ENCODE measurements at places on chromosomes 2 and 18.

DNA sequence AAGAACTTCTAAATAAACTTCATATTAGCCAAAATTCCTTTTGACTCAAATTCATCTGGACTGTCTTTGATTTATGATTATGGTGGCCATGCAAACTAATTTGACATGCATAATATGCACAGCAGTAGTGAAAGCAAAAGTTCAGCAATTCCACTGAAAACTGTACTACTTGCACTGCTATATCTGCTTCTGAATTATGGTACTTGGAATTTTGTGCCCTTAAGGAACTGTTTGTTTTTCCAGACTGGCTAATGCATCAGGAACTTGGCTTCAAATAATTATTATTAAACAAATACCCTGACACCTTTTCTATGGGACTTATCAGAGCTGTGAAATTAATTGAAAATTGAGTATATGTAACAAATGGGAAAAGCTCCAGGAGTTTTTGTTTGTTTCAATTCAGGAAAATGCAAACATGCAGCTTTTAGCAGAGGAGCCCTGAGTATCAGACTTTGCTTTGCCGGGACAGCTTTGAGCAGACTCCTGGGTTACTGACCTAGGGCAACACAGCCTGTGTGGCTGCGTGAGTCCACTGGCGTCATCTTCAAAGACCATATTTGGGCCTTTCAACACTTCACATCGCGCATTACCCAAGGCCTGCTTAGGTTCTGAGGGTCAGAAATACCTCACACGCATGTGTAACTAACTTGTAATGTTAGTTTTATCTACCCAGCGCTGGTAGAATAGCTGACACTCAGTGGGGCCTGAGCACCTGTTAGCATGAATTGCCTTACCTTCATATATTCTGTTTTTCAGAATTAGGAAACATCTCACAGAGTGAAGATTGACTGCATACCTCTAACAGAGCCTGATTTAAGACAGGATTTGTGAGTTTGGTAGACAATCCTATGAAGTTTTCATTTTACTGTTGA, 35.4 kb downstream of the CFAP221 start:
- no peak for DNase-seq

- DNase-seq: no peak
Measured at GRCh38 chr2:157928372-157928771, 52.2 kb upstream of the ACVR1 start.

DNA sequence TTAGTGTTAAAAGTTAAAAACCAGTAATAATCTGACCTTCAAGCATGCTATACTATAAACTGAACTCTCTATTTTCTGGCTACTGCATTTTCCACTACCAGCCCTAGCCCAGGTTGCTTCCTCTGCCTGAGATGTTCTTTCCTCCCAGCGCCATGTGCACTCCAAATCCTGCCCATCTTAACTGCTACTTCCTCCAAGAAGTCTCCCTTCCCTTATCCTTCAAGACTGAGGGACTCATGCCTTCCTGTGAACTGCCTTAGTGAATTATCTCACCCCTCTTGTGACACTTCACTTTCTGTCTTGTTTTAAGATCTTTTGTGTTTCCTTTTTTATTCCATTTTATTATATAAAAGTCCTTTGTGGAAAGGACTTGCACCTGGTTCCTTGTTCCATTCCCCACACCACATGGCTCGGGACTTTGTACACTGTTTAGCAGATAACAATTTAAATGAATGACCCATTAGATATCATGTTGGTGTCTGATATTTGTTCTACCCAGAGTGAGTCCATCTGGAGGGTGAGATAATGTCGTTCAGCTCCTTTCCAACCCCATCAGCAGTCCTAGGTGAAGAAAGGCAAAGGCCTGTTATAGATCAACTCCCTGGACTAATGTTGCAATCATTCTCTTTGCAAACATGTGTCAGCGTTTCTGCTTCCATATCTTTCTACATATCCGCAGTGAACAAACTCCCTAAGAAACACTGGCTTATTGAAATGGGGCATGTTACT, 20.9 kb upstream of the AGFG1 start:
- DNase-seq: no peak

DNA sequence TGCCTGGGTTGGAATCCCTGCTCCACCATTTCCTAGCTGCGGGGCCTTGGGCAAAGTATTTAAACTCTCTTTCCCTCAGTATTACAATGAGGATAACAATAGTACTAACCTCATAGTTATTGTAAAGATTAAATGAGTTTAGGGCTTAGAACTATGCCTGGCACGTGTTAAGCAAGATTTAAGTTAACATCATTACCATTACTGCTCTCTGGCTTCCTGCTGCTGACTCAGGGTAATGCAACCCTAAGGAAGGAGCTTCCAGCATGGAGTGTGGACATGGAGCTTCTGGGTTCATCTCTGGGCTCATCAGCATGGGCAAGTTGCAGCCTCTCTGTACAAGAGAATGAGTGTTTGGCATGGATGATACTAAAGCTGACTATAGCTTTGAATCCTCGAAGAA, 374.2 kb upstream of the MAP2 start:
- DNase-seq: no peak

DNA sequence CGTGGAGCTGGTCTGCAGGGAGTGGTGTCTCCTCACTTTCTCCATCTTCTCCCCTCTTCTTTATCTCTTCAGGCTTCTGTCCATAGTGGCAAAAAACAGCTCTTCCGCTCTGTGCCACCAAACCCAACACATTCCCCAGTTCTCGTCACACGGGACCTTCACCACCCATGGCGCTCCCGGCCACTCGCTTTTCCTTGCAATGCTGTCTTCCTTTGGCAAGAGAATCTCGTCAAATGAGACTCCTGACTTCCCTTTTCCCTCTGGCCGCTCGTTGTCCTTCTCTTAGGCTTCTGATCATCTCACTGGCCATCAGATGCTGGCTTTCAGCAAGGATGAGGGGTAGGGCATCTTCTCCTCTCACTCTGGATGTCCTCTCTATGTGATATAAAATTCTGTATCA, 72.9 kb downstream of the DCDC2C start:
- DNase-seq: no peak

- no peak for DNase-seq
Measured at GRCh38 chr2:168566974-168567665, 111.0 kb downstream of the CERS6 start.

DNA sequence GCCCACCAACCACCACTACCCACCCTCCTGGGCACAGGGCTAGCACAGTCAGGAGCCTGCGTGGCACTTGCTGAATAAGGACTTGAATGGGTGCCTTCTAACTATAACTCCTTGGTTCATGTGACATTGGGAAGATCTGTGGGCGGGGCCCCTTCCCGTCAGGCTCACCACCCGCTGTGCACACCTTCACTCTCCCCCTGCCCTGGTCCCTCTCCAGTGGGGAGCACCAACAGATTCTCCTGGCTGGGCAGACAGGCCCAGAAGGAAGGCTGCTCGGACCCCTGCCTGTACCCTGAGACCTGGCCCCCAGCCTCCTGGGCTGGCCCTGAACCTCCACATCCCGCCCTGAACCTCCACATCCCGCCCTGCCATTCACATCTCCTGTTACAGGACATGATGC, 33.4 kb upstream of the POMC start:
- no peak for DNase-seq

DNA sequence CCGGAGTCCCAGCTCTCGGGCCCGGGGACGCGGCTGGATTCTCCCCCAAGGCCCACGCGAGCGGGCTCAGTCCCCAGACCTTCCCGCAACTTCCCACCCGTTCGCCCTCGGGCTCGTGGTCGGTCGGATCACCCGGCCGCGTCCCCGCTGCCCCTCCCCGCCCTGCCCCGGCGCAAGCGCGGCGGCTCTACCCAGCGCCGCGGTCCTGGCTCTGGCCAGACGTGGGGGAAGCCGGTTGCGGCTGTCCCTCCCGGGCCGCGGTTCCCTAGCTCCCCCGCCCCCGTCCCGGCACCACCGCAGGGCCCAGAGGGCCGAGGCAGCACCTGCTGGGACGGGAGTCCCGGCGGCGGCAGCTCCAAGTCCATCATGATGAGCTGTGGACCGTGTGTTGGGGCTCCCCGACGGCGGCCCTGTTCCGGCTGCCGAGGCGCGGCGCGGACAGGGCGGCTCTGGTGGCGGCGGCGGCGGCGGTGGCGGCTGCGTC, 276 bp downstream of the NFE2L2 start:
- DNase-seq: no peak

DNA sequence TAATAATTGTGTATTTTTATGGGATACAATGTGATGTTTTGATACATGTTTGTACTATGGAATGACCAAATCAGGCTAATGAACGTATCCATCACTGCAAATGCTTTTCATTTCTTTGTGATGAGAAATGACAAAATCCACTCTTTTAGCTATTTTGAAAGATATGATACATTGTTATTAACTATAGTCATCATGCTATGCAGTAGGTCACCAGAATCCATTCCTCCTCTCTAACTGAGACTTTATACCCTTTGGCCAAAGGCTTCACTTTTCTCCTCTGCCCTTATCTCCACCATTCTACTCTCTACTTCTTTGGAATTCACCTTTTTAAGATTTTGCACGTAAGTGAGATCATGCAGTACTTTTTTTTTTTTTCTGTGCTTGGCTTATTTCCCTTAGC, 44.5 kb upstream of the TMEM17 start:
- peak; percentile 65 for DNase-seq

GRCh38 chr2:143475041-143475776, 346.0 kb downstream of the ARHGAP15 start:
- DNase-seq: peak; percentile 83

DNA sequence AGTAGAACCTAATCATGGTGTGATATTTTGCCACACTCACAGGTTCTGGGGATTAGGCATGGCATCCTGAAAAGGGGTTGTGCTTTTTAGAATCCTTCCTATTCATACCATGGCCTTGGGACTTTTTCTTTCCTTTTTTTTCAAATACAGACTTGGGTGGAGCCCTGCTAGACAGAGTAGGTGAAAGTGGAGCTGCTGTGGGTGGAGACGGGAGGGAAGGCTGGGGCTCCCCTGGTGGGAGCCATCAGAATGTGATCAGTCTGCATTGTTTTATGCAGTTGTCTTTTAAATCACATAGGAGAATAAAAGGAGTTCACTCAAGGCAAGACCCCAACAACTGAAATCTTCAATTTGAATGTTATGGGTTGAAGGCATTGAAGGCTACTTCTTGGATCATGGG, 130.2 kb downstream of the VAPA start:
- no peak for DNase-seq

GRCh38 chr2:9260464-9260918, 53.9 kb downstream of the ASAP2 start:
- DNase-seq: no peak

- no peak for DNase-seq
Measured at GRCh38 chr18:9221040-9221439, 84.5 kb downstream of the ANKRD12 start.

DNA sequence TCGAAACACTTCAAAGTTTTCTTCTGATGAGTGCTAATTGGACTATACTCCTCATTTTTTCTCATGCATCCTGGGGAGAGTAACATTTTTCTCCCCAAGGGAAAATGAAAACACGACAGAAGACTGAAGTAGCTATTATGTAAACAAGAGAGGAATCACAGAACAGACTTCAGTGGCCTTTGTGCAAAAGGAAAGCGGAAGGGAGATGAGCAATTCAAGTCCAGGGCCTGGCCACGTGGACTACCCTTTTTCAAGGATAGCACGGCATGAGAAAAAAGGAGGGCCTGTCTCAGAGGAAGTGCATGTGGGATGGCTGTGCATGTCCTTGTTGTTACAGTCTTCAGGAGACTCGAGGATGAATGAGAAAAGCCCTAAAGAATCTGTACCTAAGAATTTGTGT, 43.8 kb upstream of the KCNE4 start:
- DNase-seq: peak; percentile 83

DNA sequence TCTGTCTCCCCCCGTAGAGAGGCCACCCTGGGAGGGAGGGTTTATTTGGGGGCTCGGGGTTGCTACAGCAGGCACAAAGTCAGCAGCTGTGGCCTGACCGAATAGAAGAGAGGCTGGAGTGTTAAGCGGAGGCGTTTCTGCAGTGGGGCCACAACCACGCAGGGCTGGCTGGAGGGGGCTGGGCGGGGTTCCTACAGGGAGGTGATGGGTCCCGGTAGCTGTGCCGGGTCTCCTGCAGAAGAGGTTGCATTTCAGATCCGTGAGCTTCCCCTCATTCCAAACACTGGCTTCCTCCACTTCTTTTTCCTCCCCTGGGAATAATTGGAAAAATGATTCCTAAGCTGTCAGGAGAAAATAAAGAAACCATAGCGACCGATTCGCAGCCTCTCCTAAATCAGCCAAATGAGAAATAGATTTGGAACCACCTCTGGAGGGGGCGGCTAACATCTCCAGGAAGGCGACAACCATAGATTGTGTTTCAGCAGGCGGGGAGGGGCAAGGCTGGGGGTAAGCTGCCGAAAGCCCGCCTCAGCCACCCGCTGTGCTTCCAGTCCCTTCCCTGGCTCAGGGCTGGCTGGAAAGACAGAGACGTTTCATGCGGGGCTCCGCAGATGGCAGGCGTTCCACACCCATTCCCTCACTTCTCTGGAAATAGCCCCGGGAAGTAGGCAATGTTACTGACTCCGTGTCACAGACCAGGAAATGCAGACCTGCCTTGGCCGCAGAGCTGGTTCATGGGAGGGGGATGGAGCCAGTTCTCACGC, 85.6 kb upstream of the TAF1B start:
- peak; percentile 75 for DNase-seq

DNA sequence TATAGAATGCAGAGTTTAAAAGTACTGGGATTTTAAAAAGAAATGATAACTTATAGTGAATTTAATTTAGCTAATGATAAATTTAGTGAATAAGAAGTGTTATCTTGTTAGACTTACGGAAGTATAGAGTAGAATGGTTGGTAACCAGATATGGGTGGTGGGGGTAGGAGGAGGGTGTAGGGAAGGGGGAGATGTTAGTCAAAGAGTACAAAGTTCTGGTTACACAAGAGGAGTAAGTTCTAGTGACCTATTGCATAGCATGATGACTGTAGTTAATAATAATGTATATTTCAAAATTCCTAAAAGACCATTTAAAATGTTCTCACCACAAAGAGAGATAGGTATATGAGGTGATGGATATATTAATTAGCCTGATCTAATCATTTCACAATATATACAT, 184.8 kb upstream of the STON1 start:
- no peak for DNase-seq

DNA sequence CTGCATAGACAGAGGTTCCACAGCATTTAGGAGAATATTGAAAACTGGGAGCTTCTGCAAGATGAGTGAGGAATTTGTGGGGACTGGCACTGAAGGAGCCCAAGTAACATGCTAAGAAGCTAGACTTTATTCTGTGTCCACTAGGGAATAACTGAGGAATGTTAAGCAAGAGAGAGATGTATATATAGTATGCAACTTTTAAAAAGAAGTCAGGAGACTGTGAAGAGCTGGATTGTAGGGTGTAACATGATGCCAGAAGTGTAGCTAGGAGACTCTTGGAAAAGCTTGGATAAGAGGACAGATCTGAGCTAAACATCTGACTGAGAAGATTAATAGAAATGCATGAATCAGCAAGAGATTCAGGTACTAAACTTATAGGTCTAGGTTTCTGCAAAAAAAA, 270.6 kb upstream of the MMADHC start:
- peak; percentile 70 for DNase-seq
